CD4-positive, alpha-beta T cell (primary cell): ENCODE measurements at places on chromosomes 11 and 22. TPM values are rescaled to one million over a fixed set of nuclear protein-coding genes. Genes with fewer than 3 reads are reported as not detected.

GRCh38 chr11:57867966-57868365 lies 106.4 kb downstream of the CTNND1 start:
- no peak for DNase-seq

- no peak for DNase-seq
These were observed 1.0 kb downstream of the KIAA1671 start for GRCh38 chr22:24953384-24954113.

DNA sequence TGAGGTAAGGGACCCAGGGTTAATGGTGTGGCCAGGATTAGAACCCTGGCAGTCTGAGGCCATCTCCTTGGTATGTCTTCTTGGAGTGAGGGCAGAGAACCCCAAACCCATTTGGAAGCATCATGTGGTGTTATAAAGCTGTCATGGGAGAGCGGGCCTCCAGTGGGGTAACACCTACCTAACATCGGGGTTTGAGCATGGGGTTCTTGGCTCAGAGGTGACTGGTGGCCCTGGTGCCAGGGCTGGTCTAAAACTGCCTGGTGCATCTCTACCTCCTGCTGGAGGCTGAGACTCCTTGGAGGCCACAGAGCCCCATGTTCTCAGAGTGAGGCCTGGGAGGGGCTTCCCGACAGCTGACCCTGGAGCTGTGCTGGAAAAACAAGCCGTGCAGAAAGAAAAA lies 4.5 kb downstream of the PRDM11 start:
- DNase-seq: no peak

GRCh38 chr22:44628835-44629234 lies 73.2 kb upstream of the PRR5 start:
- no peak for DNase-seq

GRCh38 chr11:5610446-5610845 lies 14.0 kb downstream of the TRIM6 start:
- DNase-seq: no peak

- no peak for DNase-seq
These were observed 90.0 kb downstream of the BCR start for GRCh38 chr22:23270212-23270733.

DNA sequence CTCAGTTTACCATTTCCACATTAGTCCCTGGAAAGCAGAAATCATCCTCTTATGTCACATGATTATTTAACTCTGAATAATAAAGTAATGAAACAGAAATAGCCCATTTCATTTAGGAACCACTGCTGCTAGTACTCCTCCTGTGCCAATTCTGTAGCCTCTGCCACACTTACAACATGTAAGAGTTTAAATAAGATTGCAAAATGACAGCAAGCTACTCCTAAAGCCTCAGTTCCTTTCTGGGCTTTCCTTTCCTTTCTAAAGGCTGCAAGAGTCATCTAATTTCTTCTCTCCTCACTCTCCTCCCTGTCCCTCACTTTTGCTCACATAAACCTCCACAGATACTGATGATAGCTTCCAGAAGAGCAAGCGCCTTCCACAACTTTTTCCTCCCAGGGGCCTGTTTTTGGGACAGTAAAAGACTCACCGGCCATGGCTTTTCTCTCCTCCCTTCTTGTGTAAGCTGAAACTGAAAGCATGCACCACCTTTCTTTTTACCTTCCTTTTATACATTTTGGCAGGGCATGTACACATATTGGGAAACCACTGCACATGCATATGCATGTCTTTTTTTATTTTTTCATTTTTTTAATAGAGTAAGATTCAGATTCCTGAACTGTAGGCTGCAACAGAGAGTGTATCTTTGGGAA lies 38.5 kb downstream of the CARD18 start:
- DNase-seq: no peak

DNA sequence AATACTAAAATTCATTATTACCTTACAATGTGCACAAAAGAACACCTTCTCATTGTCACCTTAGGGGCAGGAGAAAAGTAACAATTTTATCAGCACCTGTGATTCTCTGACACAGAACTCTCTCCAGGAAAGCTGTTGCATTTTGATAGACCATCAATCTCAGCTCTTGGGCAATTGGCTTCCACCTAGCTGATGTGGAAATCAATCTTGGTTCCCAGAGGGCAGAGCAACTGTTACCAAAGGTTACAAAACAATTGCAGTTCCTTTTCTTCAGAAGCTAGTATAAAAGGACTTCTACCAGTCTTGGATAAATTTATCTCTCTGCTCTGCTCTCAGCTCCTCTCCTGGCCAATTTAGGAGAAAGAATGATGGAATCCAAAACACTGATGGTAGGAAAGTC lies 157.8 kb upstream of the DDI1 start:
- no peak for DNase-seq

DNA sequence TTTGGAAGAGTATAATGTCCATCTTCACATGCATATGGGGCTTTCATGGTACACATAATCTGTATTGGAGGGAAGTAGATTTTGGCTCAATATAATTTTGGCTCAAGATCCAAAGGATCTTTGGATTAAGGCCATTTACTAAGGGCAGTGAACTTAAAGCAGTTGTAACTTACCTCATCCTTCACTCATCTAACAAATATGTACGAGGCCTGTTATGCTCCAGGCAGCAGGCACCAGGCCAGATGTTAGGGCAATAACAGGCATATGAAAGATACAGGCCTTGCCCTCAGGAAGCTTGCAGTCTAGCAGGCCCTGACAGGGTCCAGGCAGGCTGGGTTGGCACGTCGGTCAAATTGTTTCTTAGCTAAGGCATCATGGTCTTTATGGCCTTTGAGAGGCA lies 44.6 kb downstream of the LIF start:
- DNase-seq: no peak

The CCDC188 gene
- not detected for total RNA-seq

The PGA4 gene
- not detected for total RNA-seq

The TMPRSS4 gene
- not detected for total RNA-seq

GRCh38 chr11:76613901-76614300 lies 56.6 kb downstream of the LRRC32 start:
- DNase-seq: no peak
